ENCODE measurements at places on chromosomes 6 and 20.

DNA sequence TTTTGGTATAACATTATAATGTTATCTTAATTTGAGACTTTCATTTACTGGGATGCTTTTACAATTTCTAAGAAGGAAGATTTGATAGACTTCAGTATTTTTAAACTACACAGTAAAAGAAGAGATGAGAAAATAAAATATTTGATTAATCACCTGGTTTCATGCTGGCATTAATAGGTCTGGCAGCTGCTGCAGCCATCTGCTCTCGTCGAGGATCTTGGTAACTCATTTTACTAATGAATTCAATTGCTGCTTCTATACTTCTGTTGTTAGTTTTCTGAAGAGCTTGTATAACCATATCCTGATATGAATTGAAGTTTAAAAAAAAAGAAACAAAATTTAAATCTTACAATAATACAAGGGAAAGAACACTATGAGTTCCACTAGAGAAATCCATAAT is 23.0 kb downstream of the LATS1 start:
- DNase-seq = no peak

GRCh38 chr6:106512048-106512967 is 117.0 kb downstream of the RTN4IP1 start:
- peak; percentile 68 for DNase-seq

GRCh38 chr6:32449088-32449736 is 9.5 kb downstream of the HLA-DRA start:
- no peak for DNase-seq

- DNase-seq = no peak
Measured at GRCh38 chr6:143634486-143634885, 43.3 kb upstream of the PHACTR2 start.

- no peak for DNase-seq
Measured at GRCh38 chr6:35089935-35090505, 51.1 kb downstream of the TCP11 start.

GRCh38 chr20:25297141-25297905 is 49.4 kb downstream of the PYGB start:
- no peak for DNase-seq

DNA sequence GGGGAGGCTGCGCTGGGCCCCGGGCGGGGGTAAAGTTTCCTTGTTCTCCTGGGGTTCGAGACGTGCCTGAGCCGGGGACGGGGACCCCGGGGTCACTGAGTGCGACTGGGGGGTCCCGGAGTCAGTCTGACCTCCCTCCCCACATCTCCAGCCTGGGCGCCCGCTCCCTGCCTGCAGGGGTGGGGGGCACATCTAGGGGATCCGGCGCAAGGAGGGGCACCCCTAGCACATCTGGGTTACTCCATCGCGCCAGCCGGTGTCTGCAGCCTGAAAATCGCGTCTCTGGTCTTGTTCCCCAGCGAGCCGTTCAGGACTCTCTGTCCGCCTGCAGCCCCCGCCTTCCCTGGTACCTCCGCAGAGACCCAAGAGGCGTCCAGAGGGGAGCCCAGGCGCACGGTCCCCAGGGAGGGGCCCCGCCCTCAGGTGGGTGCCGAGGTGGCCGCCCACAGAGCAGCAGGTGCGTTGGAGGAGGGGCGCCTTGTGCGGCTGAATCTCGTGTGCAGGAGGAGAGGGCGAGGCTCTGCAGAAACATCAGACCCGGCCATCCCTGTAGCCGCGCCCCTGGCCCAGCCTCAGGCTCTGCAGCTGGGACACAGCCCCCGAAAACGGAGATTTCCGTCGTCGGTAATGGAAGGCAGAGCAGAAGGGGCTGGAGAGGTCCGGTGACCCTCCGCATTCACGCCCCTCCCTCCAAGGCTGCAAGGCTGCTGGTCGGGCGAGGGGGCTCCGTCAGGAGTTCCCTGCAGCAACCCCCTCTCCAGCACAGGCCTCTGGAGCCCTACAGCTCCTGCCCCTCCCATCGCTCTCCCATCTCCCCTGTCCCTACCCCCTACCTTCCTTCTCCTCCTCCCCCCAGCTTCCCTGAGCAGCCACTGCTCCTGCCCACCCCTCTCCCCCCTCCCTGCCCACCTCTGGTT is 628 bp upstream of the CHRNA4 start:
- no peak for DNase-seq

GRCh38 chr6:136031982-136032381 is 180.5 kb downstream of the PDE7B start:
- no peak for DNase-seq

GRCh38 chr20:10659651-10660601 is 13.9 kb downstream of the JAG1 start:
- DNase-seq = no peak

DNA sequence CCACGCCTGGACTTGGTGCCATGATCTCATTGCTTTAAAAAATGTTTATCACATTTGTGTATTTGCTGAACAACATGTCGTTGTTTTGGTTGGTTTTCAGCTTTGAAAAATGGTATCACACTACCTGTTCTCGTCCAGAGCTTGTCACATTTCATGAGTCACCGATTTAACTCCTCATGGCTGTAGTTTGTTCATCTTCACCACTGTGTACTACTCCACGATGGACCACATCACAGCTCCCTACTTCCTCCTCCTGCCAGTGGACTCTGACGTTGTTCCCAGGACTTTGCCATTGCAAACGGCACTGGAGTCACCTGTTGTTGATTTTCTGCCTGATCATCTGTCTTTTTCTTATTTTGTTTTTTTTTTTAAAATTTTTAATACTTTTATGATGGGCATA is 157.7 kb downstream of the ERMARD start:
- DNase-seq = no peak

DNA sequence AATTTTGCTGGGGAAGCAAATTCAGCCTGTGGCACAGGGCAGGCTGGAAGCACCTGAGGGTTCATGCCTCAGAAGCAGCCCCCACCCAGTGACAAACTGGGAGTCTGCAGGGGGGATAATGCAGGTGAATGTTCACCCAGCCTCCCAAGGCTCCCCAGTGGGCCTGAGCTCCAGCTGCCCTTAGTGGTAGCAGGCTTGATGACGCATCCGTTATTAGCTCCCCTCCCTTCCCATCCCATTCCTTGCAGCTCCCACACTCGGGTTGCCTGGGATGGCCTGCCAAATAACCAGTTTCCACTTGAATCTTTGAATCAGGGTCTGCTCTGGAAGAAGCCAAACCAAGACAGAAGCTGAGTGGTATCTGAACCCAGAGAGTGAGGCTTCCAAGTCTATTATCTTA is 15.8 kb downstream of the KCNK15 start:
- DNase-seq = no peak

- DNase-seq = no peak
Measured at GRCh38 chr6:1227935-1228753, 83.8 kb upstream of the FOXQ1 start.

- no peak for DNase-seq
Measured at GRCh38 chr6:107827541-107827940, 3.4 kb upstream of the SCML4 start.

- DNase-seq = peak; percentile 48
Measured at GRCh38 chr6:33298773-33299236, at the start of gene RGL2. TSS of gene RGL2 (minus strand) at chr6:33298942. CDS start at chr6:33298610, 332 bp downstream.
